CD4-positive, alpha-beta T cell treated with Interleukin-17A for 1 hour (primary cell): ENCODE measurements at places on chromosomes 1 and 21.

GRCh38 chr1:206066479-206067171, 13.7 kb downstream of the RHEX start:
- DNase-seq: peak; percentile 11

DNA sequence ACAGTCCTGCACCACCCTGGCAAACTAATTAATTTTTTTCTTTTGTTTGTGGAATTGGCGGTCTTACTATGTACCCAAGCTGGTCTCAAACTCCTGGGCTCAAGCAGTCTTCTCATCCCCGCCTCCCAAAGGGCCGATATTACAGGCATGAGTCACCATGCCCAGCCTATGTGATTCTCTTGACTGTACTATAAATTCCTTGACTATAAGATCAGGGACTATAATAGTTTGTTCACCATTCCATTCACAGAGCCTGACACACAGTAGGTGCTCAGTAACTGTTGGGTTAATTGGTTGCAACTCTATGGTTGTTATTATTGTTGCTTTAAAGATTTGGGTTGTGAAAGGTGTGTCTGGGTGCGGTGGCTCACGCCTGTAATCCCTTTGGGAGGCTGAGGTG, 17.2 kb downstream of the DAP3 start:
- DNase-seq: no peak

GRCh38 chr1:111814305-111814628, 58.6 kb downstream of the DDX20 start:
- no peak for DNase-seq

DNA sequence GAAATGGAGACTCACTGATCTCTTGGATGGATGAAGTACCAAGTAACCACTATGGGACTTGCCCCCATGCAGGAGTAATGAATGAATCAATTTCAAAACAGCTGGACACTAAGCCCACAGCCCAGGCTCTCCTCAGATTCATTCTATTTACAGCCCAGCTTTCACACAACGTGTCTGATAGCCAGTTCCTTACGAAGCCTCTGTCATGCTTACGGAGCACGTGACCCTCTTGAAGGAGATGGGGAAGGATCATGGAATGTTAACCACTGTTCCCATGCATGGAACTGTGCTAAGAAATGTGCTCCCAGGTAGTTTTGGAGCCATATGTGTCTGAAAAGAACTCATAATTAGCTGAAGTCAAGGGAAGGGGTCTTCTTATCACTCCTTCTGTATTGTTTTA, 124.1 kb downstream of the KIF26B start:
- no peak for DNase-seq

DNA sequence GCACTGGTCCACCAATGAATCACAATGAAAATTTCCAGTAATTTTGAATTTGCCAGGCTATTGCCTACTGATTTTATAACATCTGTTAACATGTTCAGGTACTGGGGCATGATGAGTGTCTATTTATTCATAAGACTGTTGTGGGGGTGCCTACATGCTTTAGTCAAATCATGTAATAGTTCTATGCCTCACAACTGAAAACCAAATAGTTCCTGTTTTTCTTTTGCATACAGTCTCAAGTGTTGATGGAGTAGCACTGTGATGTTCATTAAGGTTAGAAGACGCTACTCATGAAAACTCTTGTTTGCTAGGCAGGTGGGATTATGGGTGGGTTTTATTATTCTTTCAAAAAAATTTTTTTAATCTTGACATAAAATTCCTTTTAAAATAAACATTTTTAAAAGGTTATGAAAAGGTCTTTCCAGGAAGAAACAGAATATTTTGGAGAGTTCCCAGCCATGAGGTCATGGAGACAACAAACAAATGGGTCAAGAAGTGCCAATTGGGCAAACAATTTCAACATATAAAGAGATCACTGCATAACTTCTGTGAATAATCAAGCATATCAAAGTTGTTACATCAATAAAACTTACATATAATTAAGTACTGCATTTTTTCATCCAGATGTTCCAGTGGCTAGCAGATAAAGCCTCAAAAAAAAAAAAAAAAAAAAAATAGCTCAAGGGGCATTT, 40.2 kb upstream of the NHLH2 start:
- no peak for DNase-seq

DNA sequence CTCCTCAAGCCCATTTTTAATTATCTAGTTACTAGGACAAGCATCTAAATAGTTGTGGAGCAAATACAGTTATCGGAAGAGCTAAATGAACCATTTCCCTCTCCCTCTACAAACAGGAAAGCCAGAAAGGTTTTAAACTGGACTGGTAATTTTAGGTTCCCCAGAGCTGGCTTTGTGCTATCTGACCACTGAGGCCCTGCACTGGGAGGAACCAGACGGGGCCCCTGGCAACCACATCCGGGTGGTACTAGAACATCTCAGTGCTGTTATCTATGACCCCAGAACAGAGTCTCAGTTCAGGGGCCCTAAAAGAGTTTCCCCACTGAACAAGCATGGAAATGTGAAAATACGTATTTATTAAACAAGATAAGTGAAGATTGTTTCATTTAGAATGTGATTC, 7.7 kb upstream of the RSPH1 start:
- DNase-seq: no peak

- no peak for DNase-seq
Measured at GRCh38 chr1:4969556-4970129, 315.2 kb downstream of the AJAP1 start.

DNA sequence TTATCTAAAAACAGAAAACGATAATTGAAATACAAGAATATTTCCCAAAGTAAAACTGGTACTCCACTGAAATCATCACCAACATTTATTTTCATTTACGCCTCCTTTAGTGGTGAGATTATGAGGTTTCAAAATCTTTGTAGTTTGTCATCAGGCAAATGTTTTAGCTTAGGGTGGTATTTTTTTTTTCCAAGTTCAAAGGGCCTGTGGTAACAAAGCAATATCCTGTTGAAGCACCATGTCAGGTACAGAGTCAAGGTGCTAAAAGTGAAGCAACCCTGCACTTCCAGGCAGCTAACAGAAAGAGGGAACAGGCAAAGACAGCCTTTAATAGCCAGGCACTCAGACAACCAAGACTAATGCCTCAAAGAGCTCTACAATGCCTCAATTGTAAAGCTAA, 89.2 kb downstream of the JAK1 start:
- peak; percentile 77 for DNase-seq

DNA sequence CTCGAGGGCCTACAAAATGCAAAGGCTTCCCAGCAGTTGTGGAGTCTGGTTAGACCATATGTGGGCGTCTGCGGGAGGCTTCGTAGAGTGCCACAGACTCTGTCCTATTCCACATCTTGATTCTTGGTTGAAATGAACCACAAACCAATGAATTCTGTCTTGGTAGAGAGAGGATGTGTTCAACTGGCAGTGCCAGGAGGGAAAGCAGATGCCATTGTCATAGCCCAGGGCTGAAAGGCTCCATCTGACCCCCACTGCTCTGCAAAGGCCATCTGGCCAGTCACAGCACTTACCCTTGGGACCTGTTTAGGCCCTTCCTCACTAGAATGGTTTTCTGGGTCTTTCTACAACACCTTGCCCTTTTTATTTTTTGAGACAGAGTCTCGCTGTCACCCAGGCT, 22.1 kb downstream of the ACOT11 start:
- no peak for DNase-seq

- no peak for DNase-seq
Measured at GRCh38 chr21:34200288-34200905, 127.0 kb downstream of the MRPS6 start.

GRCh38 chr21:36059823-36060158, 535 bp downstream of the SETD4 start:
- no peak for DNase-seq

DNA sequence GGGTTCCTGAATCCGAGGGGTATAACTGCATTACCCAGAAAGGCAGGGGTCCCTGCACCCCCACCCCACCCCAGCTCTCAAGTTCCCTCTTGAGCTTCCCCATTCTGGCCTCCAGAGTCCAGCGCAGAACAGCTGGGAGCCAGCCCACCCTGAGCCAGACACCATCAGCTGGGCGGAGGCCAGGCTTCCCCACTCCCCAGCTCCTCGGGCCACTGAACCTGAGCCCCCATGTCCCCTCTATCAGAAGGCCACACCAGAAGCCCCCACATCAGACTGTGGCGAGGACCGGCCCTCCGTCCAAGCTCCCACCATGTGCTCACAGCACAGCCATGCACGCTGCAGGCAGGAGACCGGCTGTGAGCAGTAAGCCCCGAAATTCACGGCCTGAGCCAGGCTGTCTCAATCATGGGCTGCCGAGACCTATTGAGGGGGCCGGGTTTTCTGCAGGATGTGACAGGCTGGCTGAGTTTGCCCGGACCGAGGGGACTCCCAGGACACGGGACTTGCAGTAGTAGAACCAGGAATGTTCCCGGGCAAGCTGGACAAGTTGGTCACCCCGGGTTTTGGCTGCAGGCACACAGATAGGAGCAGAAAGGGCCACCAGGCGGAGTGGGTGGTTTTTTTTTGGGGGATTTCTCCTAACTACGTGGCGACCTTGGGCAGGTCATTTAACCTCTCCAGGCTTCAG, 25.5 kb upstream of the TNFRSF1B start:
- DNase-seq: no peak

DNA sequence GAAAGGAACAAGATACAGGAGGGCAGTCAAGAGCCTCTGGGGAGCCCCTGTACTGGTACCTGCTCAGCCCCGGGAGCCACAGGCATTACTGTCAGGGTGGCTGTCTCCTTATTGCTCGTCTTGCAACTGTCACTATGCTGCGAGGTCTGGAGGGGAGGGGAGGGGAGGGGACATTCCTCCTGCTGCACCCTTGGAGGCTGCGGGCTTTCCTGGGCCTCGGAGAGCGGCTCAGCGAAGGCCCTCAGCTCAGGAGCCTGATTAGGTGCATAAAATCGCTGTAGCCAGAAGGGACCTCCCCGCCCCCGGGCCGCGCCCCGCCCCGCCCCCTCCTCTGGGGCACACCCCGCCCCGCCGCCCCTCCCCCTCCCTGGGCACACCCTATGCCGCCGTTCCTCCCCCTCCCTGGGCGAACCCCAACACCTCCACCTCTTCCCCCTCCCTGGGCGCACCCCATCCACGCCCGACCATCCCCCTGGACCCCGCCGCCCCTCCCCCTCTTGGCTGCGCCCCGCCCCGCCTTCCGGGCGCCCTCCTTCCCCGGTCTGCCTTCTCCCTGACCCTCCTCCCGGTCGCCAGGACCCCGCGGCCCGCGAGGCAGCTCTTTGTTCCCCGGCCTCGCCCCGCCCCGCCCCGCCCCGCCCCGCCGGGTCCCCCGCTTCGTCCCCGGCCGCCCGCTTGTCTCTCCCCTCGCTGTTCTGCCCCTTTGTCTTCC, 35.5 kb downstream of the CACHD1 start:
- peak; percentile 41 for DNase-seq

GRCh38 chr1:7684132-7684531, 87.0 kb upstream of the VAMP3 start:
- DNase-seq: no peak

GRCh38 chr1:54979327-54979891, 1.0 kb upstream of the TMEM61 start:
- no peak for DNase-seq

DNA sequence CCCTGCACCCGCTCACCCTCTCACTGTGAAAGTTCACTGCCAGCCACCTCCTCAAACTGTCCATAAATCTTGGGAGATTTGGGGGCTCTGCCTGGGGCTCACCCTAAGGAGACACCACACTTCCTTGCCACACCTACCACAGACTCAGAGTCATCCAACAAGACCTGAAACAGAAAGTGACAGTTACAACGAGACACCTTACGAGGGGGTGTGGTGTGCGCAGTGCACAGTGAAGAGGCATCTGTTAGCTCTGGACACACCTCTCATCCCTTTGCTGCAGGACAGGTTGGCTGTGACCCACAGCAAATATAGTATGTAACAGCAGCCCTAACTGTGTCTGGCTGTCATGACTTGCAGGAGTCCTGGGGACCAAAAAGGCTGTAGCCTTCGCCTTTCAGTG, 190.2 kb downstream of the NR5A2 start:
- no peak for DNase-seq

DNA sequence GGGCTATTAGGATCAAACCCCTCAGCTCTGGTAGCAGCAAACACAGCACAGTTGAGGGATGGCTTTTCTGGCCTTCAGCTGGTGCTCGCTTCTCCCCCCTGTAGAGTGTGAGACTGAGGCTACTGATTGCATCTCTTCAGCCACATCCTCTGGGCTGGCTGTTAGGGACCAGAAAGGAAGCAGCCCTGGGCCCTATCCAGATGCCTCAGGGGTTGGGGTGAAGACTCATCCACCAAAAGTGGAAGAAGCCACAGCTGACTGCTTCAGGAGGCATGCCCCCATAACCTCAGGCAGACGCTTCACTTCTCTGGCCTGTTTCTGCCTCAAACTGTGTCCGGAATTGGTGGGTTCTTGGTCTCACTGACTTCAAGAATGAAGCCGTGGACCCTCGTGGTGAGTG, 6.2 kb upstream of the TMEM200B start:
- no peak for DNase-seq

GRCh38 chr1:240687820-240688219, 75.9 kb upstream of the GREM2 start:
- DNase-seq: peak; percentile 41

GRCh38 chr1:2029561-2029960, 10.4 kb downstream of the GABRD start:
- DNase-seq: no peak

DNA sequence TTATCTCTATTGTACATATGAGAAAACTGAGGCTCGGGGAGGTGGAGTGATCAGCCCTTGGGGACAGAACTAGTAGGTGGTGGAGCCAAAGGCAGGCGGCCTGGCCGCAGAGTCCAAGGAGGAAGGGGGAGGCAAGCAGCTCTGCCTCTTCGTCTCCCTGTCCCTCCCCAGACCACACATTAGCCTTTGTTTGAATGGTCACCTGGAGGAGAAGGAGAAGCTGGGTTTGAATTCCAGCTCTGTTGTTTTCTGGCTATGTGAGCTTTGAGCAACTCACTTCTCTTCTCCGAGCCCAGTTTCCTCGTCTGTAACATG, 21.4 kb upstream of the LAPTM5 start:
- no peak for DNase-seq

GRCh38 chr1:202164271-202165037, 4.1 kb upstream of the PTPN7 start:
- peak; percentile 86 for DNase-seq

- DNase-seq: no peak
Measured at GRCh38 chr1:21200767-21201166, 24.1 kb upstream of the EIF4G3 start.

DNA sequence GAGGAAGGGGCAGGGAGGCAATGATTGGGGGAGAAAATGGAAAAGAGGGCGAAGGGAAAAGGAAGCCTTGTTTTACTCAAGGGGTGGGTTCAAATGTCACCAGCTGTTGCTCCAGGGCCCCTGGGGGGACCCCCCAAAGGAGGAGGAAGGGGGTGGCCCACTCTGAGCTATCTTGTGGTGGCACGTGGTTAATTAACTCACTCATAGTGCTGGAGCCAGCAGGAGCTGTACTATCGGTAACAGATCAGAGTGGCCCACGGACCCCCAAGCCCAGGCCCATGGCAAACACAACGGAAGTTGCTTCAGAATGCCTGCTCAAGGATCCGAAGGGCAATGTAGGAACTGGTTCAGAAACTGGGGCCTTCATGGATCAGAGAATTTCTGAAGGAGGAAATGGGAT, 7.2 kb downstream of the TFF2 start:
- no peak for DNase-seq

- DNase-seq: no peak
Measured at GRCh38 chr1:109412551-109412950, 13.7 kb downstream of the PSMA5 start.
